ENCODE measurements at places on chromosomes 11 and 22.
A peak's percentile ranks its signal among the peaks of the same experiment; 100 is the strongest.

- no peak for DNase-seq
Measured at GRCh38 chr22:37476389-37477329, 9.5 kb downstream of the MFNG start.

- no peak for DNase-seq
Measured at GRCh38 chr11:120182372-120182771, 28.5 kb upstream of the OAF start.

GRCh38 chr11:47270331-47271271, 668 bp downstream of the MADD start:
- peak; percentile 20 for DNase-seq

- DNase-seq = no peak
Measured at GRCh38 chr22:39444247-39444800, 12.5 kb upstream of the MGAT3 start.

DNA sequence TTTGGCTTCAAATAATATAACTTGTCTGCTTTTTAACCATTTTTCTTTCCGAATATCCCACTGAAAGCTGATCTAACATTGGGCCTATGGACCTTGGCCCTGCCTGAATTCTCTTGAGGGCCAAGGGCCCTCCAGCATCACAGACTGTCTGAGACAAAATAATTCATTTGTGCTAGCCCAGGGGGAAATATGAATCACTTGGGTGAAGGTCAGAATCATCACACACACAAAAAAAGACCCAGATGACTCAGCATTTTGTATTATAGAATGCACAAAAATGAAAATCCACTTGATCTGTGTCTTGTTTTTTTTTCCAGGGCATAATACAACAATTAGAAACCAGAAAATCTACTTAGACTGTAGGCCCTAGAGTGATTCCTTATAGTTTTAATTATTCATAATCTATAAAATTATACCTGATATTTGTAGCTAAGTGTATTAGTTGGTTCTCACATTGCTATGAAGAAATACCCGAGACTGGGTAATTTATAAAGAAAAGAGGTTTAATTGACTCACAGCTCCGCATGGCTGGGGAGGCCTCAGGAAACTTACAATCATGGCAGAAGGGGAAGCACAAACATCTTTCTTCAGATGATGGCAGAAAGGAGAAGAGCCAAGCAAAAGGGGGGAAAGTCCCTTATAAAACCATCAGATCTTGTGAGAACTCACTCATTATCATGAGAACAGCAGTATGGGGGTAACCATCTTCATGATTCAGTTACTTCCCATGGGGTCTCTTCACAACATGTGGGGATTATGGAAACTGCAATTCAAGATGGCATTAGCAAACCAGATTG, 15.6 kb upstream of the RDX start:
- DNase-seq = no peak

DNA sequence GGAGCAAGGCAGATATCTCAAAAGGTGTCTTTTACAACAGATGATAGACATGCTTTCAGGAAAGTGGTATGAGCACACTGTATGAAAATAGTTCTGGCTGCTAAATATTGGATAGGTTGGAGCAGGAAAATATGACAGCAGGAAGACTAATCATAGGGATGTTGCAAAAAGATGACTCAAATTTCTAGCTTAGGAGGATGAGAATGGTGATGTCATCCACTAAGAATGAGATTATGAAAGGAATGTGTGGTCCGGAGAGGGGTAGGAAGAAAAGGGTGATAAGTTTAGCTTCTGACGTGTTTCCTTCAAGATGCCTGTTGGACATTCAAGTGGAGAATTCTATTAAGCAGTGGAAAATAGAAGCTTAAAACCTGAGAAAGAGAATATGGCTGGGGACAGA, 46.4 kb downstream of the RCN1 start:
- no peak for DNase-seq

DNA sequence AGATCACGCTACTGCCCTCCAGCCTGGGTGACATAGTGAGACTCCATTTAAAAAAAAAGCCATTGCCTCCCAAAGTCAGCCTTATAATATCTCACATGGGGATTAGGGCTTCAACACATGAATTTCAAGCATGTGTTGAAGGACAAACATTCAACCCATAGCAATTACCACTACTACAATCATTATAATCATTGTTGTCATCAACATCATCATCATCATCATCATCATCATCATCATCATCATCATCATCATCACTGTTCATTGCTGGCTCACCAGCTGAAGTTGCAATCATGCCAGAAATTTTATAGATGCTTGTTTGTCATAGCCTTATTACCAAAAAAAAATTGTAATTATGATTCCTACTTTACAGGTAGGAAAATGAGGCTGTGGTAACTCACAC, 762.9 kb downstream of the METTL15 start:
- DNase-seq = no peak

DNA sequence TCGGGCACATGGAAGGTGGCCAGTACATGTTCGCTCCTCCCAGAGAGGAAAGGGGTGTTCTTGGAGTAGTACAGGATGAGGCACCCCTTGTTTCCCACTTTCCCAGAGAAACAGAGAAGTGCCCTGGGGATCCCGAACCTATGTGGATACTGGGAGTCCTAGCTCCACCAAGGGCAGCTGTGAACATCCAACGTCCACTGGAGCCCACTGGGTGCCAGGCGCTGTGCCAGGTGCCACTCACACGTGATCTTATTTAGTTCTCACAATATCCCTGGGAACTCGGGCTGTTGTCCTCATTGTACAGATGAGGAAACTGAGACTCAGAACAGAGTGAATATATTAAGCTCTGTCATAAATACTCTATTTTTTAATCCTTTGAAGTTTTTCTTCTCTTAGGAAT, 12.0 kb downstream of the SLCO2B1 start:
- no peak for DNase-seq

- DNase-seq = no peak
Measured at GRCh38 chr22:31321421-31321820, 24.7 kb downstream of the PATZ1 start.

DNA sequence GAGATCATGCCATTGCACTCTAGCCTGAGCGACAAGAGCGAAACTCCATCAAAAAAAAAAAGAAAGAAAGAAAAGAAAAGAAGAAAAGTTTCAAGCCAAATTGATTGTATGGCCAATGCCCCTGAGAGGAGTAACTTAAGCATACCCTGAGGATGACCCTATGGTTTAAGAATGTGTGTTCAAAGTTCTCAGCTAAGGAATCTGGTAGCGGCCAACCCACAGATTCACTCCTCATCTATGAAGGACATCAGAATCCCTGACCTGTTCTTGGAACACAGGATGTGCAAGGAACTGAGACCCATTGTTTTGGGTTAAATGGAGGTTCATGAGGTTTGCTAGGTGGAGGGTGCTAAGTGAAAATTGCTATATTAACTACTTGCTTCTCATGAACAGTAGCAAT, 18.1 kb downstream of the IZUMO1R start:
- DNase-seq = no peak

GRCh38 chr11:79363861-79364378, 76.9 kb downstream of the TENM4 start:
- no peak for DNase-seq

DNA sequence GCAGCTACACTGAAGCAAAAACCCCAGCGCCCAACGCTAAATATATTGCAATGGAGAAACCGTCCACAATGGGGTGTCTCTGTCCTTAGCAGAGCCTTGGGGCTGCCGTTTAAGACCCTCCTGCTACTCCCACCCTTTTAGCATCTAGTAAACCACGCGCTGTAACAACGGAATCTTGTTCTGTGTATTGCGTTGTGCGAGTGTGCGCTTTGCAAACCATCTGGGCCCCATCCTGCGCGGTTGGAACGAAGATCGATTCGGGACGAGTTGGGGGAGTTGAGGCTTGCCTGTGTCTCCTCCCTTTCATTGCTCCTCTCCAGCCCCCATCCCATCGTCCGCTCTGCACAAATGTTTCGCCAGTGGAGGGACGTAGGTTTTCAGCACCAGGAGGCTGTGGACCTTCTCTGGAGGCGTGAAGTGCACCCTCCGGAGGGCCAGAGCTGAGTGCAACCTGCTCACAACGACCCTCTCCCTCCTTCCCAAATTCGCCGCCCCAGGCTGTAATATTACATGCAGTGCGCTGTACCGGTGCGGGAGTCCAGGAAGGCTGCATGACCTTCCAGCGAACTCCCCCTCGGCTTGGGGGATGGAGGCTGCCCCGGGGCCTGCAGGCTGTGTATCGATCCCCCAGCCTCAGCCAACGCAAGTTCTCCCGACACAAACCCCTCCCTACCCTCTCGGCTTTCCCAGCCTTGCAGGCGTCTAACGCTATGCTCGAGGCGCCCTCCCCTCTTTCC, 1.6 kb upstream of the KMT2A start:
- DNase-seq = peak; percentile 42

GRCh38 chr22:38355275-38355674, 38.0 kb upstream of the CSNK1E start:
- DNase-seq = no peak

DNA sequence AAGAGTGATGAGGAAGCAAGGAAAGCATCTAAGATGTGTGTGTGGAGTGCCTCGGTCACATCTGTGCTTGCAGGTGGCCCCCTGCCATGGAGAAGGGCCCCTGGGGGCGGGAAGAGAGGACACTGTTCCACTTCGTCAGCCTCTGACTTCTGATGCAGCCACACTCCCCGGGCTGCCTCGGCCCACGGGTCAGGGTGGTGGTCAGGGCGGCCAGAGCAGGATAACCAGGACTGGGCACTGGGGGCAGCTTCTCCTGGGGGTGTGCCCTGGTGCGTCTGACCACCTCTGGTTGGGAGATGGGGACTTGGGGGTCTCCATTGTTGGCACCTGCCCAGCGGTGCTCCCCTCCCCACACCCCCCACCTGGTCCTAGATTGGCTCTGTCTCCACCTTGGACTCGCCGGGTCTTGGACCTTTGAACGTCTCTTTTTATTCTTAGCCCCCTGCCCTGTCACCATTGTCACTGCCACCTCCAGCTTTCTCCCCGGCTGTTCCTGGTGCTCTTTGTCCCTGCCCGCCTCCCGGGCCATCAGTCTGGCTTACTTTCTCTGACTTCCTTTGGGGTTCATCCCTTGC, 114.4 kb downstream of the KIAA1671 start:
- no peak for DNase-seq

- DNase-seq = no peak
Measured at GRCh38 chr11:126512741-126513715, 157.5 kb downstream of the ST3GAL4 start.

DNA sequence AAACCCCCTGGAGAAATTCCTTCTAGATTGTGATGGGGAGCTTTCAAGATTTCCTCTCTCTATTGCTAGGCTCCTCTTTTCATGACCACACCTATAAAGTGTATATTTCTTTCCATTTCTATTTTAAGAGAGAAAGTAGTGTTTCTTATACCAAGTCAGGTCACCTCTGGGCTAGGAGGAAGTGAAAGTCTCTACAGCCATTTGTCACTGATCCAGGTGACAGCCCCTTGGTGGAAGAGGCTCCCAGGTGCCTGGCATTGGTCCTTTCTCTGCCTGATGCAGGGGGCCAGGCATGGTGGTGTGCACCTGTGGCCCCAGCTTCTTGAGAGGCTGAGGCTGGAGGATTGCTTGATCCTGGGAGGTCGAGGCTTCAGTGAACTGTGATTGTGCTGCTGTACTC, 64.7 kb downstream of the DHCR7 start:
- DNase-seq = no peak

GRCh38 chr11:111148953-111149352, 96.6 kb upstream of the POU2AF2 start:
- no peak for DNase-seq

DNA sequence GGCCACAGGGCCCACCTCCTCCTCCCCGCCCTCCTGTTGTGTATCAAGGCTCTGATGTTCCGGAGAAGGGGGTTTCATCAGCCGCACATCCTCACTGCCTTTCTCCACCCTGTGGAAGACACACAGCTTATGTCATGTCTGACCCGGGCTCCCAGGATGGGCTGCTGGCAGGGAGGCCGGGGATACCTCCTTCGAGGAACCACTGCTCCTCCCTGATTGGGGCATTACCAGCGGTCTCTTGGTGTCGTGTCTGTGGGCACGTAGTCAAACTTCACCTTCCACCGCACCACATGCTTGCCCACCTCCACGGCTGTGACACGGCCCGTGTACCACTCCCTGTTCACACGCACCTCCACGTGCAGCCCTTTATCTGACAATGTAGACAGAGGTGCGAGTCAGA, 35.9 kb downstream of the MORC2 start:
- no peak for DNase-seq

DNA sequence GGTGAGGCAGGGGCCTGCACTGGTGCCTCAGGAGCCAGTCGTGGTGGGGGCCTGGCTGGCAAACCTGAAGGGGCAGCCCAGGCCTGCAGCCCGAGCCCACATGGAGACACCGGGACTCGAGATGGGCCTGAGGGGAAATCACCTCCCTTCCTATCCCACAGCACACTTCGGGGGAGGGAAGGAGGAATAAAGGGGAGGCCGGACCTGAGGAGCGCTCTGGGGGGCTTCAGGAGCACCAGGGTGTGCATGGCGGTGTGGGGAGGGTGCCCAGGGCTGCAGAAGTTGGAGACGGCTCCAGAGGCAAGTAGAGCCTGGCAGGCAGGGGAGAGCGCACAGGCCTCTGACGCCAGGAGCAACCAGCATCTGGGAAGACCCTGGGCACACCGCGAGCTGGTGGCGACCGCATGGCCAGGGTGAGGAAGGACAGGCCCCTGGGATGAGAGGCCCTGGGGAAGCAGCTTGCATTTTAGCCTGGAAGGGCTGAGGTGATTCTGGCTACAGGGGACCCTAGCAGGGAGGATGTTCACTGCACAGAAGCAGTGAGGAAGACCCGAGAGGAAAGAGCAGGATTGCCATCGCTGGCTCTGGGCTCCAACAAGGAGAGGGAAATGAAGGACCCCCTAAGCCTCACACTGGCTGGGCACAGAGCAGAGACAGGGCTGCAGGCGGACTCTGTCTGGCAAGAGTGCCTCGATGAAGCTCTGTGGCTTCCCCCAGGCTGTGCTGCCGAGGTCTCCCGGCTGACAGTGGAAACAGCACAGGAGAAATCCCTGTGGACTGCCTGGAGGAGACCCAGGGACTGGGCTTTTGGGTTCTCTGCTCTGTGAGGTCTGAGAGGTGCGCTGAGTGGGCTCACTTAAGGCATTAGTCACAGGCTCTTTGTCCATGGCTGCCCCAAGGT, 457.7 kb downstream of the BRD1 start:
- DNase-seq = no peak

GRCh38 chr22:41052661-41053490, 39.5 kb upstream of the EP300 start:
- no peak for DNase-seq

DNA sequence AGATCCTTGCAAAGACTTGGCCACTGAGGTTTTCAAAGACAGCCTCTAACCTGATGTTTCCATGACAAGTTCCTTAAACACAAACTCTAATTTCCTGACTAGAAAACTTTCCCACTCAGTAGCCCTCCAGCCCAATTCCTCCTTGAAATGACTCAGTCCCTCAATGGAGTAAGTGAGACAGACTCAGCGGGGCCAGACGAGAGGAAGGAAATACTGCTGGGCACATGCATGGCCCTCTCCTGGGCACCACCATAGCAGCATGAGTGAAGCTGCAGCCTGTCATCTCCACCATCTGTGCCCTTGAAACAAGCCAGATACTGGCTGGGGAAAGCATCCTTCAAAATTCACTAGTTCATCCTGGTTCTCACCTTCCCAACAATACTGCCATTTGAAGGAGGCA, 76.2 kb upstream of the GDPD4 start:
- DNase-seq = no peak

- DNase-seq = no peak
Measured at GRCh38 chr11:119248750-119249670, 42.9 kb downstream of the CBL start.

All from activated CD8-positive, alpha-beta memory T cell treated with anti-CD3 and anti-CD28 coated beads, Interleukin-2, amount 50 U/mL, for 4 hours (primary cell).